Stimulated activated CD8-positive, alpha-beta memory T cell treated with anti-CD3 and anti-CD28 coated beads, Interleukin-2, amount 100 ng/mL, for 48 hours (primary cell): ENCODE measurements at places on chromosomes 1 and 21.

- no peak for DNase-seq
Observed at GRCh38 chr1:153277852-153278251, 18.4 kb downstream of the LORICRIN start.

DNA sequence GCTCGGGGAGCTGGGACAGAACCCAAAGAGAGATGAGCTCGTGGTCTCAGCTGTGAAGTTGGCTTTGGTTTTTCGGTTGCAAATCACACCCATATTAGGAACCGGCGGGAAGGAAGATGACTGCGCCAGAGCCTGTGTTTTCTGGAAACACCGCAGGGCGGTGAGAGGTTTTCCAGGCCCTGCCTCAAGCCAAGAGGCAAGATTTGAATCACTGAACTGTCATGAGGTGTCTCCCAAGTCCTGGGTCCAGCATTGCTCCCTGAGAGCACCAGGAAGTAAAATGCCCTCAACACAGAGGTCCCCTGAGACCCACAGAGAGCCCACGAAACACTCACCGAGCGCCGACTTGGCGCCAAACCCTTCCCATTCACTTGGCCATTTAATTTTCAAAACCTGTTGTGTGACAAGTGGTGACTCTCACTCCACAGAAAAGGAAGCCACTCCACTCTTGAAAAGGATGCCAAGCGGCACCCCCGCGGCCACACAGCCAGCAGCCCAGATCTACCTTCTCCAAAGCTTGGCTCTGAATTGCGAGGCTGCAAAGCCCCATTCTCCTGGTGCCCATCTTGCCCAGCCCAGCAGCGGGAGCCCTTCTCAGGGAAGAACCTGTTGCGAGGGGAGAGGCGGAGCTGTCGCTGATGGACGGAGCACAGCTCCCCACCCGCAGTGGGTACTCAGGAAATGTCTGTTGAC is 99.0 kb upstream of the RUNX3 start:
- DNase-seq, result peak; percentile 51

- no peak for DNase-seq
Observed at GRCh38 chr1:67159233-67159632, 7.0 kb upstream of the IL23R start.

DNA sequence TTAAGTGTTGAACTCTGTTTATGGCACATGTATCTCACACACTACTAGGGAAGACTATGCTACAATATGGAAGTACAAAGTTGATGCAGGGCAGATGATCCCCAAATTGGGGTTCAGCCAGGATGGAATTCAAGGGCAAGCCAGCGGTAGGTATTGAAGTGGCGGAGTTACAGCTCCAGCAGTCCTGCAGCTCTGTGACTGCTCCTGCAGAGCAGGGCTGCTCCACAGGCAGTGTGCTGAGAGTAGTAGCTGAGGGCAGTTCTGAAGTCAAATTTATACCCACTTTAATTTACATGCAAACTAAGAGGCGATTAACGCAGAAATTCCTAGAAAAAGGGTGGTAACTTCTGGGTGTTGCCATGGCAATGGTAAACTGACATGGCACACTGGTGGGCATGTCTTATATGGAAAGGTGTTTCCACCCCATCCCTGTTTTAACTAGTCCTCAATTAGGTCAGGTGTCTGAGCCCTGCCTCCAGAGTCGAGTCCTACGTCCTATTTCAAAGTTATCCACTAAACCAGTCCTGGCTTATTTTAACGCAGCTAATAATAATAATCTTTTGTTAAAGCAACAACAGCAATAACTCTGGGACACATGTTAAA is 20.6 kb upstream of the CENPF start:
- no peak for DNase-seq

DNA sequence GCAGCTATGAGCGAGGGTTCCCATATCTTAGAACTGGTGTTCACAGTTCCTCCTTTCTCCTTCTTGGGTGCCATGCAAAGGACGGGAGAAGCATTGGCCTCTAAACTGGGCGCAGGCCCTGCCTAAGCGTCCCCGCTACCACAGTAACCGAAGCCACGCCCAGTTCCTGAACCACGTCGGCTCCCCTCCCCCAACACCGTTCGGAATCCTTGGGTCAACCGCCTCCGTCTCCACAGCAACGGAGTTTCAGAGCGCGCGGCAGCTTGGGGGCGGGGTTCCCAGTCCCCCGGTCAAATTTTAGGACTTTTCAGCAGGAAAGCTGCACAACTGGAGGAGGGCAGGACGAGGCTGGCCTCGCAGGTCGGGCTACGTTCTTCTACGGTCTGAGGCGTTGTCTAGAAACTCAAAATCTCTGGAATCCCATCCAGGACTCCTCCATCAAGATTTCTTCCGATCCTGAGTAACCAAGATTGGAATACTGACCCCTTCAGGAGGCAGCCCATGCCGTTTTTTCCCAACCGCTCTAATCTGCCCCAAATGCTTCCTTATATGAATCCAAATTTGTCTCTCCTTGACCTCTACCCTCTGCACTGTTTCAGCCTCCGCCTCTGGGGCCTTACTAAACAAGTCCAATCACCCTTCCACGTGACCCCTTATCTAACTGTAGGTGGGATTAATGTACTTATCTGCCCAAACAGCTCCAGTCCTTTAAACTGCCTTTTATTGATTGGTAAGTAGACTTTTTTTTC is at the start of gene SPAG17:
Gene SPAG17 (minus strand): TSS at position 145 of the 749 bp plus-strand sequence. CDS start 71 bp downstream, at position 74.
- no peak for DNase-seq

GRCh38 chr1:171994293-171994692 is 153.0 kb downstream of the DNM3 start:
- DNase-seq, result no peak

- no peak for DNase-seq
Observed at GRCh38 chr21:39531840-39532239, 80.1 kb downstream of the SH3BGR start.

DNA sequence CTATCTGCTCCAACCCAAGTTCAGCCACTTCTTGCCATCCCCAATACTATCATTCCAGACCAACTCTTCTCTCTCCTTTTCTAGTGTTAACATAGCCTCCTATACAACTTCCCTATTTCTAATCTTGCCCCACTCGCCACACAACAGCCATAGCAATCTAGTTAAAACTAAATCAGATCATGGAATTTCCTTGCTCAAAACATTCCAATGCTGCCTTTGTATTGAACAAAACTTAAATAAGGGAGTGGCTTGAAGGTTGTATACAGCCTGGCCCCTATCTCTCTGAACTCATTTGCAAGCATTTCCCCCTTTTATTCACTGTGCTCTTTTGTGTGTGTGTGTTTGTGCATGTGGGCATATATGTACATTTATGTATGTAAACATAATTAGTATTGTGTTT is 118.1 kb upstream of the SGIP1 start:
- no peak for DNase-seq

DNA sequence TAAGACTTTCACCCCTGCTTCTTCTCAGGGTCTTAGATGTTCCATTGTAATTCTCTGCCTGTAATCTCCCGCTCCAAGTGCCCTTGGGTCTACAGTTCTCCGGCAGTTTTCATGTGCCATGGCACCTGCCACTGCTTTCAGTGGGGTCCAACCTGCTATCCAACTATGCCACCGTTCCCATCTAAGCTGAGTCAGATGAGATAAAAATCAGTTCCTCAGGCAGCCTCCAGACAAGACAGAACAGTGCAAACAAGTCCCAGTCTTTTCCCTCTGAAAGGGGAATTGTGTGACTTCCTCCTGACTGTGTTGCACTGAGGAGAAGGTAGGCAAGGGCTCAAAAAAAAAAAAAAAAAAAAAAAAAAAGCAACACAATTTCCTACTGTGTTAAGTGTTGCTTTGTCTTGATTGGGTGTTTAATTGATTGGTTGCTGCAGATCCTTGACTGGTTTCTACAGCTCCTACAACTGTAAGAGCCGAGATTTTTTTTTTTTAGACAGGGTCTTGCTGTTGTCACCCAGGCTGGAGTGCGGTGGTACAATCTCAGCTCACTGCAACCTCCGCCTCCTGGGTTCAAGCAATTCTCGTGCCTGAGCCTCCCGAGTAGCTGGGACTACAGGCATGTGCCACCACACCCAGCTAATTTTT is 50.7 kb downstream of the EBNA1BP2 start:
- no peak for DNase-seq

- DNase-seq, result no peak
Observed at GRCh38 chr1:88998716-88999115, 6.3 kb upstream of the KYAT3 start.

DNA sequence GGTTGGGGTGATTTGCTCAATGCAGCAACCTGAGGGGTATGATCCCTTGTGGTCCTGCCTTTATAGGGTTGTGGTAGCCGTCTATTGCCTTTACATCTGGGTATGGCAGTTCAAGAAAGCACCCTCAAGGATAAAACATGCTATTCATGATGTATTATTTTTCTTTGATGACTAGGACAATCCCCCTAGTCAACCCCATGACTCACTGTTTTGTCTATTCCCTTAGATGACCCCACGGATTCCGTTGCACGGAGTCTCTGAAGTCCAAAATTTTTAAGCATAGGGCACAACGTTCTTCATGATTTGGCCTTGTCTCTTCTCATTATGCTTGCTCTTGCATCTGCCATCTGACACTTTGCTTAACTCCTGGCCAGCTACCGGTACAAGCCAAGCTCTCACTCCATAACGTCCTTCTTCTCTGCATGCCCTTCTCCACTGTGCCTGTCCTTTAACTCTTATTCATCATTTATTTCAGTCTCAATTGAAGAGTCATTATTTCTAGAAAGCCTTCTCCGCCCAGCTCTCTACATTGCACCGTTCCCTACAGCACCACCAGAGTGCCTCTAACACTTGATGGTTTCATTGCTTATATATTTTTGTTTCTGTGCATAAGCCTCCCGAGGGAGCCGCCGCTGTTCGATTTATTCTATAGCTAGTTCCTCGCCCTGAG is 838 bp upstream of the DISP1 start:
- no peak for DNase-seq

DNA sequence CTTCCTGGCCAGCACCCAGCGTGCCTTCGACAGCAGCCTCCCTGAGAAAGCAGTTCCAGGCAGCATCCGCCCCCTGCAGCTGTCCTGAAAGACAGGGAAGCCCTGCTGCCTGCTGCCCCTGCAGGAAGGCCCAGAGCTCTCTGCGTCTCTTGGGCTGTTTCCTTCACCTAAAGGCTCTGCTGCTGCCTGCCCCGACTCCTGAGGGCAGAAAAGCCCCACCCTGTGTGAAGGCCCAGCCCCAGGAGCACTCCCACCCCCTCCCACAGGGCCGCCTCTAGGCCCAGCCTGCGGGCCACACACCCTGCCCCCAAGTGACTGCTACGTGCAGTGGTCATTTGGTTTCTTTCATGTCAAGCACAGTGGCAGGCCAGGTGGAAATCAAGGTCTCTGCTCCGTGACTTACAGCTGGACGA is 12.4 kb downstream of the RIPK4 start:
- no peak for DNase-seq

DNA sequence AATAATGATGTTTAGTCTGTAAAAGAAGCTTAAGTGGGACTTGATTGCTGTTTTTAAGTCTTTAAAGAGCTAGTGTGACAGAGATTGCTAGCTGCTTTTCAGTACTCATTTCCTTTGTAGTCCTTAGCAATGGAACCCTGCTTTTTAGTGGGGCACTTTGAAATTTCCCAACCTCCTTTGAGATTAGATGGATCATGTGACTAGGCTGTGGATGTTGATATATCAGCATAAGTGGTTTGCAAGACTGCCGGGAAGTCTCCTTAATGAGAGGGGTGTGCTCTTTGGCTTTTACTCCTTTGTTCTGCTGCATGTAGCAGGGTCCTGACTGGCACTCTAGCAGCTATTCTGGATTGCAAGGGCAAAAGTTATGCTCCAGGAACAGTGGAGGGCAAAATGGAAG is 11.2 kb upstream of the RCOR3 start:
- DNase-seq, result no peak

GRCh38 chr1:4974981-4975685 is 320.7 kb downstream of the AJAP1 start:
- no peak for DNase-seq

- no peak for DNase-seq
Observed at GRCh38 chr1:236774926-236775325, 20.2 kb upstream of the MTR start.

- DNase-seq, result no peak
Observed at GRCh38 chr1:20380616-20381035, 90.0 kb downstream of the VWA5B1 start.

DNA sequence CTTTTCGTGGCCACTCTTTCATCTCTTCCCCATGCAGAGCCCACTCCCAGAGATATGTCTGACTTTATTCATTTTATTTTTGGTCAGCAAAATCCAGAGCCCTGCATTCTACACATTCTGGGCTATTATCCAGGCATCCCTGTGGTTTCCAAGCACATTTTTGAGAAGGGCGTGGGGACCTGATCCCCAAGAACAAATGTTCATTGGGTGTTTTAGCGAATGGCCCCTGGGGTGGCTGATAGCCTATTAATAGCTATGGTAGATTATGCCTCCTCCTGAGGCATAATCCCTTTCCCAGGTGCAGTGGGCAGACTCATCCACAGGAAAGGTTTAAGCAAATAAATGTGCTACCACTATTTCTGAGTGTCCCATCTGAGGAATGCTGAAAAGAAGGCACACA is 511.8 kb upstream of the USP24 start:
- DNase-seq, result no peak

- no peak for DNase-seq
Observed at GRCh38 chr1:100912019-100912418, 16.1 kb downstream of the SLC30A7 start.

- DNase-seq, result no peak
Observed at GRCh38 chr1:181714428-181714827, 231.1 kb downstream of the CACNA1E start.

GRCh38 chr1:236403905-236404696 is 10.0 kb downstream of the EDARADD start:
- no peak for DNase-seq

DNA sequence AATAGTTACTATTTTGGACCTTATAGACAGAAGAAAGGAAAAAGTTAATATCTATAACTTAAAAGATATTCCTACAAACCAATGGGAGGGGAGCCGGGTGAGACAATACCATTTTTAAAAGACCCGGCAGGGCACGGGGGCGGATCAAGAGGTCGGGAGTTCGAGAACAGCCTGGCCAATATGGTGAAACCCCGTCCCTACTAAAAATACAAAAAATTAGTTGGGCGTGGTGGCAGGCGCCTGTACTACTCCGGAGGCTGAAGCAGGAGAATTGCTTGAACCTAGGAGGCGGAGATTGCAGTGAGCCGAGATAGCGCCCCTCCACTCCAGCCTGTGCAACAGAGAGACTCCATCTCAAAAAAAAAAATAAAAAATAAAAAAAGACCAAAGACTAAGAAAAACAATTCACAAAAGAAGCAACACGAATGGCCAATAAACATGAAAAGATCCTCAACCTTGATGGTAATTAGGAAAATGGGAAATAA is 1.2 kb upstream of the PSMB2 start:
- DNase-seq, result no peak

DNA sequence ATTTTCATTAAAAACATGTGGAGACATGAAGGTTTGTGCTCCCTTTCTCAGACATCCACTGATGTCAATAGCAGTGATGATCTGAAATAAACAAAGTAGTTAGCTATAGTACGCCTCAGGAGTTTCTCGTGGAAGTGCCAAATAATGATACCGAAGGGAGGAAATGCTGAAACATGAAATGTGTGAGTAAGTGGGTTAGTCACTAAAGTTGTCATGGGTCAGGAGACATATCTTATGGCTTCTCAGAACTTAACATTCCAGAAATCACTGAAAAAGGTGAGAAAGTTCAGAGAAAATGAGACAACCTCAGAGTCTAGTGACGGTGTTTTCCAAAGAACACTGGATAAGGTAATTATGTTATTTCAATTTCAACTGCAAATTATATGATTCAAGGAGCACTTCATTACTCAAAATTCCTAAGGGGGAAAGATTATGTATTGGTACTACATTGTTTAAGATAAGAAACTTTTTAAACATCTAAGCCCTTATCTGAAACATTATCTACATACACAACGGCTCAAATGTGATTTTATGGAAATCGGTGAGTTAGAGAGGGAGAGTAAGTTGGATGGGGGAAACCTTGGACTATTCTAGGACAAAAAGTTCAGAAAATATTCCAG is 20.6 kb downstream of the NIBAN1 start:
- DNase-seq, result no peak

- no peak for DNase-seq
Observed at GRCh38 chr1:232853994-232854797, 49.0 kb downstream of the MAP10 start.
